AG20443 (cell line): ENCODE measurements at places on chromosomes 7 and 10.

DNA sequence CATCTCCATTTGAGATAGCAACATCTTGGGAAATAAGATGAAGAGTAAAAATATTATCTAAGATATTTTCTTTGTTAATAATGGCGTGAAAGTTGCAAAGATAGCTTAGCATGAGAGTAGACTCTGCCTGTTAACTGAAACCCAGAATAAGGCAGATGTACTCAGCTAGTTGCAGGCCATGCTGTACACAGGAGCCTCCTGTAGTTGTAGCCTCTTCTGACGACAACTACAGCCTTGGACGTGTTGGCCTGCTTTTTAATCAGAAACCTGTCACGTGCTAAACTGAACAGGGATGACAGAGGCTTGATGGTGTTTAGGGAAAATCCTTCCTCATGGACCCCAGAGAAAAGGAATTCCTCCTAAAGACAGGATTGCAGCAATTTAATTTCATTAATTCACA lies 155.1 kb upstream of the TMEM229A start:
- DNase-seq = no peak

DNA sequence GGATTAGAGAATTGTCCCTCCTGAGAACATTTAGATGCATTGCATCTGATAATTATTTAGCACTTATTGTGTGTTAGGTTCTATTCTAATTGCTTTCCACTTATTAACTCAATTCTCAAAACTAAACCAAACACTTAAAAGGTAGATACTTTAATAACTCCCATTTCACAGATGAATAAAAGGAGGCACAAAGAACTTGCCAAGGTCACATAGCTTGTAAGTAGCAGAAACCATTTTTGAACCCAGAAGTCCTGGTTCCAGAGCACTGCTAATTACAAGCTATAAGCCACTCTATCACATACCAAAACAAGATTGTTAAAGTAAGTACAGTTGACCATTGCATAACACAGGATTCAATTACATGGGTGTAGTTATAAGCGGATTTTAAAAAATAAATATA lies 164.9 kb downstream of the CPED1 start:
- DNase-seq = no peak

DNA sequence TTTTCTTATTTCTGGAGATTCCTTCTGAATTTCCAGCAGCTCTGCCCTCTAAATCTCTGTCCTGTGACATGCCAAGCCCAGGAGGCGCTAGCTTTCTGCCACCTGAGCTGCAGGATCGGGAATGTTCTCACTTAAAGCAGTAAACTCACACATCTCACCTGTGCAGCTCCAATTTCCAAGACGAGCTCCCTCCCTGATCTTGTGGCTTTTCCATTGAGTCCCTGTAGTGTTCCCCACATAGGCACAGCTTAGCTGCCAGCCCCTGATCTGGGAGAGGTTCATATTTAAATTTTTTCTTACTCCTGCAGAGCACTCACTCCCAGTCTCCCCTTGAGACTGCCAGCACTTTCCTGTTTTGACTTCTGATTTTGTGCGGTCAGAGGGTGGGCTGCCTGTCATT lies 479.3 kb downstream of the GLRX3 start:
- DNase-seq = no peak

DNA sequence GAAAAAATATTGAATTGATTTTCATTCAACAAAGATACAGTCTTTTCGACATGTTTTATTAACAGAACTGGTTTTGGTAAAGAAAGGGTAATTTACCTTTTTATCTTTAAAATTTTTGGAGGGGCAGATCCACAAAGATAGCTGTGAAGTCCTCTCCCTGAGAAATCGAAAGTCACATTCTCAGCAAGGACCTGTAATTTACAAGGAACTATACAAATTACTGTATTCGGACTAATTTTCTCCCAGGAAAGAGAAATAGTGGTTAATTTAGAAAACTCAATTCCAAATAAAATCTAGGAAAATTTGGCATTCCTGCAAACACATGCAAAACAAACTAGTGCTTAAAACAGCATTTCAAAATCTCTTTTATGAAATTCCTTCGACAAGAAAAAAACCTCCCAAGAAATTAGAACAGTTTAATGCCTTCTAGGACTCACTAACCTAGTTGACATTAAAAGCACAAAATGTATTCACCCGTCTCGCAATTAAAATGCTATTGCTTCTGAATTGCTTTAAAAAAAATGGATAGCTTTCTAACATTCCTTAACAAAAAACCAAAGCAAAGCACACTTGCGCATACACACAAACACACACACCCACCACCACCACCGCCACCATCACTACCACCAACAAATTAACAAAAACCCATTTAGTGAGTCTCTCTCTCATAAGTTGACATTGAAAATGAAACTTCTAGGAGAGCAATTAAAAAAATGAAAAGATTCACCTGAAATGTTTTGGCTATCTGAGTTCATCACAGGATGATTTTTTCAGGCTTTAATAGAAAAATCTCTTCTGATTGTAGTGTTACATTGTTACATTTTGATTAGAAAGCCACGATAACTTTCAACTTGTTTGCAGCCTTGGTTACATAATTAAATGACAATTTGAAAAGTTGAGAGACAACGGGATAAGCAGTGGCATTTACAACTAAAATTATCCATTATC lies 4.0 kb upstream of the NKX2-3 start:
- no peak for DNase-seq

- no peak for DNase-seq
These were observed 8.3 kb upstream of the ATP6V0E2 start for GRCh38 chr7:149865437-149865836.

DNA sequence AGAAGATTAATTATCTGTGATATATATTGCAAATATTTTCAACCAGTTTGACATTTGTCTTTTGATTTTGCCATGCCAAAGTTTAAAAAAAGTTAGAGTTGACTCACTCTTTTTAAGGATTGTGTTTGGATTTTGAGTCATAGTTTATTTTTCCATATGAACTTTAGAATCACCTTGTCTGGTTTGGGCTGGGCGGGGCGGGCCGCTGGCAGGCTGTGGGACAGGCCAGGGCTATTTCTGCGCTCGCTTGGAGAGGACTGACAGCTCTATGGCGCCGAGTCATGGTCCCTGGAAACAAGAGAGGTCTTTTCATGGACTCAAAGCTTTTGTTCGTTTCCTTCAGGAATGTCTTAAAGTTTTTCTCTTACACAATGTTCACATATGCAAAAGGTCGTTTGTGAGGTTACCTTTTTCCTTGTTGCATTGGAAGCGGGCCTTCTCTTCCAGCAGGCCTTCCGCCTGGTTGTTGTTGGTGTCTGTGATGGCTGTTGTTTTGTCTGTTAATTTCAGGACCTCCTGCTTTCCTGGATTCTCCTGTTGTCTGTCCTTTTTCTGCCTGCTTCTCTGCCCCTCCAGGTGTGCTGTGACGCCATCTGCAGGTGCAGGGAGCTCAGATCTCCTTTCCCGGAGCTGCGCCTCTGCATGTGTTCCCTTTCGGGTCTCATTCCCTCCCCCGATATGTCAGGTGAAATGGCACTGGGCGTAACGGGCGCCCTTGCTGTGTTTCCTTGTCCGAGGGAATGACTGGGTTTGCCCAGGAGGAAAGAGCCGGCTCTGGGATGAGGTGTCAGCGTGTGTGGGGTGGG lies 53.8 kb downstream of the INPP5A start:
- no peak for DNase-seq

- DNase-seq = no peak
These were observed 18.4 kb downstream of the TMEM273 start for GRCh38 chr10:49169776-49170175.

GRCh38 chr10:43231523-43232078 lies 35.3 kb downstream of the RASGEF1A start:
- no peak for DNase-seq

- DNase-seq = peak; percentile 38
These were observed 45.3 kb downstream of the TACC2 start for GRCh38 chr10:122034149-122034756.
